ENCODE measurements at places on chromosomes 12 and 14.
A peak's percentile ranks its signal among the peaks of the same experiment; 100 is the strongest.

DNA sequence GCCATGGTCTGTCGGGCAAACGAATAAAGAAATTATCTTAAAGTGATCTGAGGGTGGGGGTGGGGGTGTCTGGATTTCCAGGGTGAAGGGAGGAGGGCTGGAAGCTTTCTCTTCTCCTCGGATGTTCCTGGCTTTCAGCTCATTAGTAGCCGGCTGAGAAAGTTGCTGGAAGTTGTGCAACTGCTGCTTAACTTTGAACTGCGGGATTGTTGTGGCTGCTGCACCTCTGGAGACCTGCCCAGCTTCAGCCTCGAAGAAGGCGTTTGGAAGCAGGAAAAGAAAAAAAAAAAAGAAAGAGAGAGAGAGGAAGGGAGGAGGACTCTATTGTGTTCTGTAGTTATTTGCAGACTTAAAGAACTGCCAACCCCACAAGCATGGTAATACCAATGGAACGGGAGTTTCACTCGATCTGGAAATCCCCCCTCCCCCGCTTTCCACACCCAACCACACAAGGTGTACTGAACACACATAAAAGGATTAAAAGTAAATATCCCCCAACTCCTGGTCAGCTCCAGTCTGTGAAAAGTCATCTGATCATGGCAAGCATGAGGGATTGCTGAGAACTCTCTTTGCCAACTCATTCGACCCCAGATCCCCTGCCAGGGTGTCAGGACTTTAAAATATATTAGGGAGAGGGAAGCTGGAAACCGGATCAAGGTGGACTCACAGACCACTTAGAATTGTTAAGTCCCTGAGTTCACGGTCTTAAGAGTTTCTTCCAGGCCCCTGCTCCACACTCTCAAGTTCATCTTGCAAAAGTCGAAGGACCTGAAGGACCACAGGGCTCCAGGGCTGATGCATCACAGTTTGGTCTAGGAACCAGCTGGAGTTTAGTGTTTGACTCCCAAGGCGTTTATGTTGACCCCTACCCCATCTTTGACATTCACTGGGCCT is at the start of gene RASSF9:
RASSF9 (minus strand) TSS at position 213 of the 894 bp plus-strand sequence; CDS start at position 5, 208 bp downstream.
- no peak for DNase-seq

DNA sequence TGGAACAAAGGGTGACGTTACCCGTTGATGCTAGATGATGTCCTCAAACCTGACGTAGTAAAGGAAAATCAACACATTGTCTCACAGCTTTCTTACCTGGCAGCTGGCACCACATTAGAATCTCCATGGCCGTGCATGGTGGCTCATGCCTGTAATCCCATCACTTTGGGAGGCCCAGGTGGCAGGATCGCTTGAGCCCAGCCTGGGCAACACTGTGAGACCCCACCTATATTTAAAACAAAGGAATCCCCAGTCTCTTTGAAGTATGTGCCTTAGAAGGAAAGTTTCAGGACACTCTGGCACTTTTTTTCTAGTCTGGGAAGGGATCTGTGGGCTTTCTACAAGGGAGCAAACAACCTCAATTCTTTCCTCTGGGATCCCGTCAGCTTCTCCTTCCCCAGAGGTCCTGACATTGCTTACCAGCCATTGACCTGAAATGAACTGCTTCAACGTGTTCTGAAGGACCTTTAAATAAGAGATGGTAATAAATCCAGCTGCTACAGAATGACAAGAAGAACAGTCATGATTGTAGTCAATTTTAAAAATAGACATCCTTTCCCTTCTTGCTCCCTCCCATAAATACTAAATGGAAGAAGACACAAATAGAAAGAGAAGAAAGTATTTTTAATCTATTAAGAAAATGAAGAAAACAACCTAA is 33.7 kb upstream of the TTC7B start:
- no peak for DNase-seq

DNA sequence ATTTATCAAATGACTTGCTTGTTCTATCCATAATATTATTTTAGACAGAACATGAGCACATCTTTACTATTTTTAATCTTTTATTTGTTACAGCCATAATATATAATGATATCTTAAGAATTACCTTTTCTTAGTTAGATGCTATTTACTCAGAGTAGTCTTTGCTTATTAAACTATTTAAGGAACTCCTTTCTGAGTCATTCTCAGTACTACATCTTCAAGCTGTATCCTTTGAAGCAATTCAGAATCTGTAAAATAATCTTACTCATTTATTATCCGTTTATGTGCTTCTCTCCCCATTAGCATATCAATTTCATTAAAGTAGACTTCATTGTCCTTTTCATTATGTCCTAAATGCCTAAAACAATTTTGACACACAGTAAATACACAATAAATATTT is 240.4 kb upstream of the FAR2 start:
- DNase-seq = no peak

- DNase-seq = no peak
These were observed 256.8 kb upstream of the FKBP4 start for GRCh38 chr12:2537868-2538541.

DNA sequence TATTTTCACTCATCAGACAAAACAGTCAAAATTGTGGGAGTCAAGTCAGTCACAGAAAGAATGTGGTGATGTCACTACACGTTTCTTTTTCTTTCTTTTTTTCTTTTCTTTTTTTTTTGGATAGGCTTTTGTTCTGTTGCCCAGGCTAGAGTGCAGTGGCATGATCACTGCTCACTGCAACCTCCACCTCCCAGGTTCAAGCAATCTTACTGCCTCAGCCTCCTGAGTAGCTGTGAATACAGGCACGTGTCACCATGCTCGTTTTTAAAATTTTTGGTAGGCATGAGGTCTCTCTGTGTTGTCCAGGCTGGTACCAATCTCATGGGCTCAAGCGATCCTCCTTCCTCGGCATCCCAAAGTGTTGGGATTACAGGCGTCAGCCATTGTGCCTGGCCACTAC is 2.3 kb downstream of the CLECL1 start:
- no peak for DNase-seq

- no peak for DNase-seq
These were observed 85.3 kb upstream of the KCNA1 start for GRCh38 chr12:4824380-4824779.

GRCh38 chr14:61254808-61255526 is 26.2 kb downstream of the TMEM30B start:
- DNase-seq = no peak

GRCh38 chr14:104817930-104818713 is 17.2 kb downstream of the ZBTB42 start:
- no peak for DNase-seq

- DNase-seq = no peak
These were observed 699.7 kb upstream of the TBX3 start for GRCh38 chr12:115383668-115384067.

- DNase-seq = no peak
These were observed 13.0 kb upstream of the DIABLO start for GRCh38 chr12:122238861-122239260.

- DNase-seq = no peak
These were observed 93.5 kb upstream of the MED13L start for GRCh38 chr12:116370886-116371580.

GRCh38 chr12:118145113-118145797 is 9.3 kb downstream of the PEBP1 start:
- DNase-seq = no peak

DNA sequence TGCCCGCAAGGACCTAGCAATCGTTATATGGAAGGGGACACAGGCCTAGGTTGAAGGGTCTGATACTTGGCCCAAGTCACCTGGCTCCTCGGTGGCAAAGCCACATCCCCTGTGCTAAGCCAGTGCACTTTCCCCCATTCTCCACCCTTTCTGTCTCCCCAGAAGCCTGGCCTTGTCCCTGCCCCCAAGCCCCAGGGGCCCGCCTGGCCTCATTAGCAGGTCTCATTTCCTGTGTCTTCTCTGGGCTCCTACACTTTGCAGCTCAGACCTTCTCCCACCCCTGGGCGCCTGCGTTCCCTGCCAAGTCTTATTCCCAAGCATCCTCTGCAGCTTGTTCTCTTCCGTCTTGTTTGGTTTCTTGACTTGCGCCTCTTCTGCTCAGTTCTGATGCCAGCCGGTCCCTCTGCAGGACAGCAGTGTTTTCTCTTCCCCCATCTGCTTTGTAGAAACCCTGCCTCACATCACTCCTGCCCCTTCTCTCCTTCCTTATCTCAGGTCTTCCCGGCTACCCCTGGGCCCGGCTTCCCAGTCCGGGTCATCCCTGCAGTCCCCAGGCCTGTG is 66.7 kb downstream of the SLC24A4 start:
- DNase-seq = no peak

- no peak for DNase-seq
These were observed 12.0 kb downstream of the GNG2 start for GRCh38 chr14:51872396-51872795.

DNA sequence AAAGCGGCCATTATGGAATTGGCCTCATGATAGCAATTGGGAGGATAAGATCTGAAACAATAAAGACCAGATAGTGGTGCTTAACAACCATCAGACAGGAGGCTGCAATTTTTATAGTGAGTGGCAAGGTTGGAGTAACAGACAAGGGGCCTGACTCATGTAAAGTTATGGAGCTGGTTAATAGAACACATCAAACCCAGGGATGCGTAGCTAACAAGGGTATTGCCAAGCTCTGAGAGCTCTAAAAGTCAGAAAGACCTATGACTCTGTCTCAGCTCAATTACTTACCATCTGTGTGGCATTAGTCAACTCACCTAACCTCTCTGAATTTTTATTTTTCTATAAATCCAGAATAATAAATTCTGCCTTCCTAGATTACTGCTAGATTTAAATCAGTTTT is 1731.5 kb upstream of the FLRT2 start:
- no peak for DNase-seq

DNA sequence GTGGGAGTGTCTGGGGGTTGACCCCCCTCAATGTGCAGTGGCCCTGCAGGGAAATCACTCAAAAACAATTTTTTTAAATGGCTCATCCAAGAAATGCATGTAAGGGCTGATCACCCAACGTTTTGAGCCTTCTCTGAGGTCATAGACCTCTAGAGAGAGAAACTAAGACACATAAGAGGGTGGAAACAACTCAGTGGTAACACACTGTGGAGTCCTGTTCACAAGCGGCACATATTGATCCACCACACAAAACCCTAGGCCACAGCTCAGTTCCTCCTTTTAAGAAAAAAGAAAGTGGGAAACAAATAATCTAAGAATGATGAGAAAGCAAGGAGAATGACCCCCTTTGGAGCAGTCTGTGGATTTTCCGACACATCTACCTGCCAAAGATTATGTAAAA is 83.0 kb upstream of the METAP2 start:
- DNase-seq = no peak

DNA sequence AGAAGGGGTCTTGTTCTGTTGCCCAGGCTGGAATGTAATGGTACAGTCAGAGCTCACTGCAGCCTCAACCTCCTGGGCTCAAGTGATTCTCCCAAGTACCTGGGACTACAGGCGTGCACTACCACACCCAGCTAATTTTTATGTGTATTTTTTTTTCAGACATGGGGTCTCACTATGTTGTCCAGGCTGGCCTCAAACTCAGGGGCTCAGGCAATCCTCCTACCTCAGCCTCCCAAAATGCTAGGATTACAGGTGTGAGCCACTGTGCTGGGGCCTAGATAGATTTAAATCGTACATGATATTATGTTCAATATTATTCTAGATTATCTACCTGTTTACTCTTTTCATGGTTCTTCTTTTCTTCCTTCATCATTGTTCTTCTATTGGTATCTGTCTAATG is 61.5 kb downstream of the IFT81 start:
- no peak for DNase-seq

GRCh38 chr14:54000341-54000811 is 43.8 kb upstream of the BMP4 start:
- no peak for DNase-seq

DNA sequence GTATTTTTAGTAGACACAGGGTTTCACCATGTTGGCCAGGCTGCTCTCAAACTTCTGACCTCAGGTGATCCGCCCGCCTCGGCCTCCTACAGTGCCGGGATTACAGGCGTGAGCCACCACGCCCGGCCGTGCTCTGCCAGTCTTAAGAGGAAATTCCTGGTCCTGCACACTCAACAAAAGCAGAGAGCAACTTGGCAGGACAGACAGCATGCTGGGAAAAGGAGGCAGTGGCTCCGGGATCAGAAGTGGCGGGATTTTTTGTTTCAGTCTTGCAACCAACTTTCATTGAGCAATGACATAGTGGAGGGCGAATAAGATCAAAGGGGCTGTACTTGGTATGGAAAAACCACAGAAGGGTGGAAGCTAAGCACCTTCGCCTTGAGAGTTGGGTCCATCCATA is 2.1 kb downstream of the CKAP4 start:
- DNase-seq = no peak

- peak; percentile 22 for DNase-seq
These were observed 47.3 kb upstream of the PAWR start for GRCh38 chr12:79737875-79738718.

DNA sequence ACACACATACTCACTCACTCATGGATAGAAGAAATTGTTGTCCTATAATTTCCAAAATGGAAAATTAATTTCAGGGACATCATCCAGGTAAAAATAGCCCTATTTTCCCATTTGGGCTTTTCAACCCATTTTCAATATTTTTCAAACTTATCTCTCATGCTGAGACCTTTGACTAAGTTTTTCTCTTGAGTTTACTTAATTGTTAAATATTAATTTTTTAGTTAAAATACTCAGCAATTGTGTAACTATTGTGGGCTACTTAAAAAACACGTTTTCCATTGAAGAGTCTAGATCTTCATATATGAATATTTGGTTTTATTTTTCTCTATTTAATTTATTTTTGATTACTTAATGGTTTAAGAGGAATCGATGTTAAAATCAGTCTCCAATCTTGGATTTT is 14.2 kb upstream of the TAS2R43 start:
- DNase-seq = no peak

DNA sequence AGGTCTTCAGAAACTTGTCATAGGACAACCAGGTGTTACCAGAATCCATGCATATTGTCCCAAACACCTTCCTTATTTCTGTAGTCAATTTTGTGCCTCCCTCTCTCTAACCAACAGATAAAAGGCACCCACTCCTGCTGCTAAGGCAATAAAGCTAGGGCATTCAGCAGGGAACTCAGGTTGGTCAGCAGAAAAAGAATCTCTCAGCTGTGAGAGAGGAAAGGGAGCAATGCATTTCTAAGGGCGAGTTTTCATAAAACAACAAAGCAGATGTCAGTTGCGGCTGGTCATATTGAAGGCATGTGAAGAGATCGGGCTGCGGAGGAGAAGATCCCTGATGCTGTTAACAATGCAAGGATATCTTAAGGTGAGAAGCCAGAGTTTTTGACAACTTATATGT is 7.4 kb upstream of the POU6F1 start:
- no peak for DNase-seq

GRCh38 chr14:45242706-45243105 is 10.3 kb downstream of the MIS18BP1 start:
- DNase-seq = no peak

GRCh38 chr12:51871126-51871525 is 16.8 kb upstream of the ANKRD33 start:
- DNase-seq = no peak

Measured in DND-41 (cell line).